Activated CD8-positive, alpha-beta memory T cell treated with anti-CD3 and anti-CD28 coated beads, Interleukin-2, amount 10 ng/mL, durations not matched to agents 7 days and 5 days (primary cell): ENCODE measurements at places on chromosomes 13 and 19. TPM values are rescaled to one million over a fixed set of nuclear protein-coding genes. Genes with fewer than 3 reads are reported as not detected.
A peak's percentile ranks its signal among the peaks of the same experiment; 100 is the strongest.

DNA sequence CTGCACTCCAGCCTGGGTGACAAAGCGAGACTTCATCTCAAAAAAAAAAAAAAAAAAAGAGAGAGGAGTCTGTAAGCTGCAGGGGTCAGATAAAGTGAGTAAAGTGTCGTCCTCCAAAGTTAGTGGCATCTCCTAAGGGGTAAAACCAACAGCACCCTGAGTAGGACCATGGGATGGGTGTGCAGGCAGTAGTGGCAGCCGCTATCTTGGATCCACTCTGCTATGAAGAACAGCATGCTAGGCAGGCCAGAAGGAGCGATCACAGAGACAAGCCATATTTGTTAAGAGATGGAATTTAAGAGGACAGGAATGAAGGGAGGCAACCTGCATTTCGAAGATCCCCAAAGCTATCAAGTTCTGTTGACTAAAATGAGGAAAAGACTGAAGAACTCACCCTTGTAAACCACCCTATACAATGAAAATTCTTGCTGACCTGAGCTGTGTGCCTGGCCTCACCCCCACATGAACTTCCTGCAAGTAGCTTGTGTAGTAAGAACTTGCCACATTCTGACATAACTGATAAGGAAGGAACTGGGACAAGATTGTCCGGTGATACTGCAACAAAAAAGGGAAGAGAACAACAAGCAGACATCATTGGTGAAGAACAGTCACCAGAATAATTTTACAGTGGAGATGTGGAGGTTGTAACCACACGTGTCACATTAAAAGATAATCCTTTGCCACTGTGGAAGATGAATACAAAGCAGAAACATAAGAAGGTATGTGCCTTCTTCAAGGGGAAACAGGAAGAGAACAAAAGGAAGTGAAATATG lies 16.2 kb downstream of the DPY19L3 start:
- no peak overlapping the region for H3K4me3 ChIP-seq
- peaks cover 11% of the 10 kb centered on the region for H3K4me1 ChIP-seq
- peak overlapping the region; percentile 2 for H3K27ac ChIP-seq
- peaks cover 3% of the 10 kb centered on the region for H3K36me3 ChIP-seq
- no peaks in the 10 kb centered on the region for H3K27me3 ChIP-seq
- DNase-seq, result no peak

GRCh38 chr19:39428283-39429112 lies 7.3 kb downstream of the RPS16 start:
- H3K36me3 ChIP-seq, result peaks cover 14% of the 10 kb centered on the region
- no peaks in the 10 kb centered on the region for H3K27me3 ChIP-seq
- H3K27ac ChIP-seq, result no peak overlapping the region
- H3K4me1 ChIP-seq, result peaks cover 27% of the 10 kb centered on the region
- DNase-seq, result no peak
- H3K4me3 ChIP-seq, result no peak overlapping the region

The SRRM5 gene
- total RNA-seq, result 0.79 TPM

GRCh38 chr13:79477968-79478367 lies 3.0 kb upstream of the NDFIP2 start:
- no peak overlapping the region for H3K27ac ChIP-seq
- peaks cover 12% of the 10 kb centered on the region for H3K27me3 ChIP-seq
- no peak for DNase-seq
- H3K4me3 ChIP-seq, result no peak overlapping the region
- peaks cover 24% of the 10 kb centered on the region for H3K4me1 ChIP-seq

GRCh38 chr19:12784871-12785430 lies 6.3 kb upstream of the JUNB start:
- H3K27ac ChIP-seq, result no peak overlapping the region
- H3K4me3 ChIP-seq, result no peak overlapping the region
- H3K27me3 ChIP-seq, result no peaks in the 10 kb centered on the region
- peaks cover 1% of the 10 kb centered on the region for H3K36me3 ChIP-seq
- peak; percentile 80 for DNase-seq

GRCh38 chr13:44917589-44918325 lies 71.5 kb downstream of the NUFIP1 start:
- H3K36me3 ChIP-seq, result no peaks in the 10 kb centered on the region
- H3K4me3 ChIP-seq, result no peak overlapping the region
- no peak overlapping the region for H3K27ac ChIP-seq
- no peaks in the 10 kb centered on the region for H3K27me3 ChIP-seq
- DNase-seq, result peak; percentile 98
- H3K4me1 ChIP-seq, result no peaks in the 10 kb centered on the region

- peaks cover 43% of the 10 kb centered on the region for H3K4me1 ChIP-seq
- DNase-seq, result no peak
- peak overlapping the region; percentile 97 for H3K27ac ChIP-seq
- peak overlapping the region; percentile 94 for H3K4me3 ChIP-seq
- peaks cover 12% of the 10 kb centered on the region for H3K36me3 ChIP-seq
Measured at GRCh38 chr19:2949939-2950285, 5.1 kb upstream of the ZNF77 start.

The GRIN3B gene
- not detected for total RNA-seq

- H3K36me3 ChIP-seq, result no peaks in the 10 kb centered on the region
- peaks cover 19% of the 10 kb centered on the region for H3K4me1 ChIP-seq
- H3K27ac ChIP-seq, result no peak overlapping the region
Measured at GRCh38 chr19:2602391-2603181, 99.9 kb downstream of the GNG7 start.

The RPS5 gene
- 1,022 TPM for total RNA-seq

The WDR87 gene
- not detected for total RNA-seq

DNA sequence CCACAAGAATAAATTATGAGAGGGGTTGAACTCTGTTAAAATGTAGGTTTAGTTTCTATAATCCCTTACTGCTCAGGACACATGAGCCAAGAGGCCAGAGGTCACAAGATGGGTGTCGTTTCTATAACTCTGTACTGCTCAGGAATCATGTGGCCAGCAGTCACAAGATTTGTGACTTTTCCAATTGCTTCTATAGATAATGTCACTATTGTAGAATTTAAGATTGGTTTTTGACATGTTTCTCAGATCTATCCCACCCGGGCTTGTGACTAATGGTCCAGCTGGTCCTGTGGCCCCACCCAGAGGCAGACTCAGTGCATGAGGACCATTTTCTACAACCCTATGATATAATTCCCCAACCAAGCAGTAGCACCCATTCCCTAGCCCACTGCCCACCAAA lies 662.0 kb upstream of the KLF12 start:
- DNase-seq, result no peak
- peaks cover 5% of the 10 kb centered on the region for H3K27me3 ChIP-seq
- no peak overlapping the region for H3K27ac ChIP-seq
- no peak overlapping the region for H3K4me3 ChIP-seq
- no peaks in the 10 kb centered on the region for H3K36me3 ChIP-seq

The LILRA1 gene
- total RNA-seq, result not detected

GRCh38 chr13:45335397-45336024 lies 5.5 kb downstream of the TPT1 start:
- H3K27me3 ChIP-seq, result no peaks in the 10 kb centered on the region
- peak overlapping the region; percentile 61 for H3K4me3 ChIP-seq
- peaks cover 80% of the 10 kb centered on the region for H3K4me1 ChIP-seq

- H3K4me1 ChIP-seq, result no peaks in the 10 kb centered on the region
- H3K27ac ChIP-seq, result no peak overlapping the region
- no peaks in the 10 kb centered on the region for H3K36me3 ChIP-seq
- peaks cover 18% of the 10 kb centered on the region for H3K27me3 ChIP-seq
- H3K4me3 ChIP-seq, result no peak overlapping the region
Measured at GRCh38 chr19:54298357-54299125, 14.4 kb downstream of the LILRA5 start.

The SIGLEC12 gene
- 3.9 TPM for total RNA-seq

DNA sequence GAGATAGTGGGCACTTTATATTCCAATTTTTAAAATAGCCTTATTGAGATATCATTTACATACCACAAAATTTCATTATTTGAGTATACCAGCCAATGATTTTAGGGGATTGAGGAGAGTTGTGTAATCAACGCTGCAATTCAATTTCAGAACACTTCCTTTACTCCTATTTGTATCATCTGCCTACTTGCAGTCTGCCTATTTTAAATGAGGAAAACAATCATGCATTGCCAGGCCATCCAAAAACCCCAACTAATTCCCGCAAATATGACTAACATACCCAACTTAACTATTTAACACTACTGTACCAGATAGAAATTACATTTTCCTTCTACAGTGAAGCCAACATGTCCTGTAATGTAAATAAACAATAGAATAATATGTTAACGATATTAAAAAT lies 26.7 kb downstream of the CAB39L start:
- no peak overlapping the region for H3K4me3 ChIP-seq
- H3K27ac ChIP-seq, result no peak overlapping the region
- H3K36me3 ChIP-seq, result no peaks in the 10 kb centered on the region
- DNase-seq, result no peak
- H3K4me1 ChIP-seq, result no peaks in the 10 kb centered on the region

DNA sequence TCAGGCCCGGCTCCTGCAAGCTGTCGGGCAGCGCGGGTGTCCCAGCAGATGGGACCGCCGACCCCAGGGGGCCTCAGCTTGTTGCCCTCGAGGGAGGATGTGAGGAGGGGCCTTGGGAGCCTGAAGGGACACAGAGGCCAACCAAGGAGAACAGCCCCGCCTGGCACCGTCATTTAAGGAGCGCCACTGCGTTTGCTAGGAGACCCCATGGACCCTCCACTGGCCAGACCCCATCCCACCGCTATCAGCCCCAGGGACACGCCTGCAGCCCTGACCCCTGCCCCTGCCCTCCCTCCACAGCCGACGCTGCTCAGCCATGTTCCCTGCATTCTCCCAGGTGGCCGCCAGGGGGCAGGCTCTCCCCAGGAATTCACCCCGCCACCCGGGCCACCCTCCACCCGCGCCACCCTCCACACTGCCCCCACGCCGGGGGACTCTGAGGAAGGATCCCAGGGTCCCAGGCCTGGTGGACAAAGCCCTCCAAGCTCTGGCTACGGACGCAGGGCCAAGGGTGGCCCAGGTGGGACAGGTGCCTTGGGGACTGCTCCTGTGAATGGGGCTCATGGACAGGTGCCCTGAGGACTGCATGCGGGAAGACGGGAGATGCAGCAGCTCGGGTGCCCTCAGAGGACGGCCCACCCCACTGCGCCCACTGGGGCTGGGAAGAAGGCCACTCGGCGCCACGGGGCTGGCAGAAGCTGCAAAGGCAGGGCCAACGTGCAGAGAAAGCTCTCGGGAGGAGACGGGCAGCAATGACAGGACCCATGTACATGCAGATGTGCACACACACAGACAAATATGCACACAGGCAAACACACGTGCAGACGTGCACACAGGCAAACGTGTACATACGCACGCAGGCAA lies 34.4 kb downstream of the PIP5K1C start:
- H3K36me3 ChIP-seq, result peaks cover 3% of the 10 kb centered on the region
- H3K4me3 ChIP-seq, result no peak overlapping the region
- no peak overlapping the region for H3K27ac ChIP-seq
- H3K4me1 ChIP-seq, result peaks cover 21% of the 10 kb centered on the region

DNA sequence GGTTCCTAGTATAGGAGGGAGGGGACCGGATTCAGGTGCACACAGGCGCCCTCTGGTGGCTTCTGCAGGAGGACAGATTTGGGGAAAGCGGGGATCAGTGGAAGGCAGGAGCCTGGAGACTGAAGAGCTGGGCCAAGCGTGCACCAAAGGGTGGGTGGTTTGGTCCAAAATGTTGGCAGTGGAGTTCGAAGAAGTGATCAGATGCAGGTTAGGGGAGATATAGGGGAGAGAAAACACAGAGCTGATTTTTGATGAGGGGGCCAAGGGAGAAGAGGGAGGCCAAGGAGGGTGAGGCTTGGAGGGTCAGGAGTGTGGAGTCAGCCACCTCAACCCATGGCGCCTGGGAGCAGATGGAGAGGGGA lies 6.8 kb upstream of the CARM1 start:
- peak; percentile 89 for DNase-seq
- H3K27me3 ChIP-seq, result no peaks in the 10 kb centered on the region
- H3K4me1 ChIP-seq, result peaks cover 27% of the 10 kb centered on the region
- peak overlapping the region; percentile 19 for H3K4me3 ChIP-seq
- no peaks in the 10 kb centered on the region for H3K36me3 ChIP-seq

The HIPK4 gene
- not detected for total RNA-seq

GRCh38 chr13:58343076-58343475 lies 711.5 kb downstream of the PCDH17 start:
- no peak for DNase-seq
- H3K4me3 ChIP-seq, result no peak overlapping the region
- H3K27ac ChIP-seq, result no peak overlapping the region
- H3K36me3 ChIP-seq, result no peaks in the 10 kb centered on the region

- no peaks in the 10 kb centered on the region for H3K36me3 ChIP-seq
- no peak for DNase-seq
- H3K4me1 ChIP-seq, result peaks cover 30% of the 10 kb centered on the region
- H3K27ac ChIP-seq, result no peak overlapping the region
Measured at GRCh38 chr13:31036731-31037695, 104.6 kb downstream of the TEX26 start.

DNA sequence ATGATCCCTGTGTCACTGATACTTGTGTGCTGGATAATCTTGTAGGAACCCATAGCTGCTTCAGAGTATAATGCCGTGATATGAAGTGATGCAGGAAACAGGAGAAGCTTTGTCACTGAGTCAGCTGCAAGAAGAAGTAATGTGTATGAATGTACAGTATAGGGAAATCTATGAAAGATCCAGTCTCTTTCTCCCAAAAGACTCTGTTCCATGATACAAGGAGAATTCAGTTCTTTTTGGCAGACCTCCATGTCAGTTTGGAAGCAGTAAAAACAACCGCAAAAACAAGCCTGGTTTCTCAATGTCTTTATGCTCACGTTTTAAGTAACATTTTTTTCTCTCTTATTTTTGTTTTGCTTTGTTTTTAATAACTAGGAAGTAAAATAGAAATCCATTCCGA lies 33.9 kb downstream of the PCDH17 start:
- no peaks in the 10 kb centered on the region for H3K4me1 ChIP-seq
- H3K27me3 ChIP-seq, result no peaks in the 10 kb centered on the region
- no peaks in the 10 kb centered on the region for H3K36me3 ChIP-seq
- no peak for DNase-seq
- no peak overlapping the region for H3K4me3 ChIP-seq
- H3K27ac ChIP-seq, result no peak overlapping the region

The TTC9B gene
- not detected for total RNA-seq

The FREM2 gene
- total RNA-seq, result 0.23 TPM

- H3K4me3 ChIP-seq, result peak overlapping the region; percentile 84
- no peaks in the 10 kb centered on the region for H3K36me3 ChIP-seq
- H3K4me1 ChIP-seq, result peaks cover 27% of the 10 kb centered on the region
- peak overlapping the region; percentile 87 for H3K27ac ChIP-seq
- H3K27me3 ChIP-seq, result no peaks in the 10 kb centered on the region
Measured at GRCh38 chr19:2062389-2062729, 11.3 kb upstream of the MKNK2 start.

DNA sequence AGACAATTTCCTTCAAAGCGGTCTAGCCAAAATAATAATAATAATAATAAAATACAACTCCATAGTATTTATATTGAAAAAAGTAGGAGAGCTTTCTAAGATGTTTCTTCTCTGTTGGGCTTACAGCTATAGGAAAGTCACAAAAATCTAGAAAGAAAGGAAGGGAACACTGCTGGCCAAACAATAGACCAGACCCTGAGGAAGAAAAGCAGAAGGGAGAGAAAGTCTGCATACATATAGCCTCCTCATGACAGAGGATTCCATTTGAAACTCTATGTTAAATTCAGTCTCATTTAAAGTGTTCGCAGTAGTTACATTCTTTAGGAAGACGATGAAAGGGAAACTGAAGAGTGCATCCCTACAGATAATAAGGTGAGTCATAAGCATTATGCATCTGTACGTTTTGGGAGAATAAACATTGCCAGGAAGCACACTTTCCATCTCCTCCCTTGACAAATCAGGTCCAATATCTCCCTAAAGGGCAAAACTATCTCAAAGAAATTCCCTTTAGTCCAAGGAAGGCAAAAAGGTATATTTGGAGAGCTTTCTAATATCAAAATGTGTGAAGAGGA lies 86.5 kb downstream of the PCDH9 start:
- no peak overlapping the region for H3K27ac ChIP-seq
- no peak overlapping the region for H3K4me3 ChIP-seq
- H3K27me3 ChIP-seq, result no peaks in the 10 kb centered on the region
- no peaks in the 10 kb centered on the region for H3K36me3 ChIP-seq

The IGFL3 gene
- total RNA-seq, result not detected
